Activated T-cell treated with anti-CD3 and anti-CD28 coated beads, Interleukin-2, amount 50 U/mL, for 24 hours (primary cell): ENCODE measurements at places on chromosomes 5 and 9.

GRCh38 chr5:1951165-1951816 lies 68.6 kb upstream of the IRX4 start:
- DNase-seq, result no peak

GRCh38 chr5:124783285-124783684 lies 36.8 kb upstream of the ZNF608 start:
- DNase-seq, result no peak

DNA sequence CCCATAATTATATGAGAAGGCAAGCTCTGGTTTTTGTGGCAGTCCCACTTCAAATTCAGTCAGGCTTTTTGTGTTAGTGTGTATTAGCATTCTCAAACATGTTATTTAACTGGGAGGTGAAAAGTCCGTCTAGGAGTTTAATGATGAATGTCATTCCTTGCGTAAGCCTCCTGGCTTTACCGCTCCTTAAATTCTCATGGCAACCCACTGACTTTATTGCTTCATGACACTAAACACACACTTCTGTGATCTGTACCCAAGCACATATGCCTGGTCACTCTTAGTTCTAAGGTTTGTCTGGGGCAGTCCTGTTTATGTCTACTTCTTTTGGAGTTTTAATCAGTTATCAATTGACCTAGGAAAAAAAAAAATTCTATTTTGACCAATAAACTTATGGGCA lies 677.9 kb upstream of the DMAC1 start:
- DNase-seq, result no peak

GRCh38 chr5:111367115-111367514 lies 142.9 kb downstream of the CAMK4 start:
- DNase-seq, result no peak

DNA sequence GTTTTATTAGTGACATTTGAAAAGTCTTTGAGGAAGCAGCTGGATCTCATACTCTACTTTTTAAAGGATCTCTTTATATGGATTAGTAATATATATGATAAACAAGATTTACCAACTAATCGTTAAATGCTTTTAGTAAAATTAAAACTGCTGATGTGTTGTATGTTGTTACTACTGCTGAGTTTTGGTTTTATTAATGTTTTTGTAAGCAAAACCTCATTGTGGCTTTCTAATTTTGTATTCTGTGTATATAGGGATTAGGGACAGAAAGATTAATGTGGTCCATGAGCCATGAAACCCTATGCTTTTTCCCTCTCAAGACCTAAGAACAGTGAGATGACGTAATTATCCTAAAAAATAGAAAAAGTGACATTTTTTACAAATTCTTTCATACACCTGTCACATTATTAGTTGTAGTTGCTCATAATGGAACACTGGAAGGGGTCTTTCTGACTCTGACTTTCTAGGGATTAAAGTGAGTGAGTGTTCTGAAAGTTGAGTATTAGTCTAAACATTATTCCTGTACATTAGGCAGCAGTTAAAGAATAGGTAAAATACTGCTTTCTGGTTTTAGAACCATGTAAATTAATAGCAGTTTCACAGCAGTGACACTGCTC lies 85.9 kb downstream of the SLC12A2 start:
- no peak for DNase-seq

DNA sequence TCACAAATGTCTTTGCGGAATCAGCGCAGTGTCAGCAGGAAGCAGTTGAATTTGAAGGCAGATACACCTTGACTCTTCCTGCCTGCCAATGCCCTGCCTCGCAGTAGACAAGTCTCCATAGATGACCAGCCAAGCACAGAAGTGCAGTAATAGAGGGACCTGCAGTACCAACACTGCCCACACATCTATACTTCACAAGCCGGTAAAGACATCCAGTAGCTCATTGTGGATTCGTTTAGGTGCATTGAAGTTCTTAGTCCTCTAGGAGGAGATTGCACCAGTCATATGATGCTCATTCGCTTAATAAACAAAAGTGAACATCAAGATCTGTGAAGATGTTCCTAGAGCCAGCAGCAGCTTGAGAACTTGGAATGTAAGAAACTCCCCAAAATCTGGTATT lies 7.1 kb upstream of the IFNA2 start:
- DNase-seq, result no peak

- peak; percentile 78 for DNase-seq
Measured at GRCh38 chr5:1008451-1009358, at the start of gene NKD2. Gene NKD2 (plus strand): TSS chr5:1008802. CDS start chr5:1009058, 256 bp downstream.

- no peak for DNase-seq
Measured at GRCh38 chr5:131279204-131279603, 15.4 kb downstream of the CDC42SE2 start.

DNA sequence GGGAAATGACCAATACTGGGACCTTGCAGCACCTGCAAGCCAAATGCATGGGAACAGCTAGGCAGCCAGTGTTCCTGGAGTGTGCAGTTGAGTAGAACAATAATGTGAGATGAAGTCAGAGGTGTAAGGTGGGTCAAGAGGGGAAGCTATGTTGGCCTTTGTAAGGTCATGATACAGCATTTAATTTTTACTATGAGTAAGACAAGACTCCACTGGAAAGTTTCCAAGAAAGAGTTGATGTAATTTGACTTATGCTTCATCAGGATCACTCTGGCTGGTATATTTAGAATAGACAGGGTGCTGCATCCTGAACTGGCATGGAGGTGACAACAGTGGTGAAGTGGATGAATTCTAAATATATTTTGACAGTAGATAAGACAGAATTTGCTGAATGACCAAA lies 744.8 kb downstream of the KCTD16 start:
- no peak for DNase-seq

- DNase-seq, result no peak
Measured at GRCh38 chr5:68771221-68771620, 322.6 kb upstream of the SLC30A5 start.

DNA sequence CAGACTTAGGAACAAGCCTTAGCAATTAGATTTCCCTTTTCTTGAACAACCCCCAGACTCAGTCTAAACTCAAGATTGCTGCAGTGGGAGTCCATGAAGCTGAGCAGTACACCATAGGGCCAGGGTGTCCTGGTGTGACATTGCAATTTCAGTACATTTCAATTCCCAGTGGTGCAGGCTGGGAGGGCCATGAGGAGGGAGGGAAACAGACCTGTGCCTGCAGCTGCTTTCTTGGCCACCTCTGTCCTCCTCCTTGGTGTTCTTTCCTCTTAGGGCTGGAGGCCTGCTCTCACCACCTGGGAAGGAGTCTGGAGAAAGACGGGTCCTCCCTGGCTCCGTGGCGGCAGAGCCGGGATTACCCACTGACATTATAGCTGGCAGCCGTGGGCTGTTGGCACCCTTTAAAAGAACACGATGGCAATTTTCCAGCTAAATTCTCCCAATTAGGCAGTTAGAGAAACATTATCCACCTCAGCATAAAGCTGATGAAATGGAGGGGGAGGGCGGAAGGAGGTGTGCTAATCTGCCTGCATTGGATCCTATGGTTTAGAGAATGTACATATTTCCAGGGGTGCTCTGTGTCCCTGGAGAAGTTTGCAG lies 186.4 kb downstream of the SLIT3 start:
- DNase-seq, result no peak

DNA sequence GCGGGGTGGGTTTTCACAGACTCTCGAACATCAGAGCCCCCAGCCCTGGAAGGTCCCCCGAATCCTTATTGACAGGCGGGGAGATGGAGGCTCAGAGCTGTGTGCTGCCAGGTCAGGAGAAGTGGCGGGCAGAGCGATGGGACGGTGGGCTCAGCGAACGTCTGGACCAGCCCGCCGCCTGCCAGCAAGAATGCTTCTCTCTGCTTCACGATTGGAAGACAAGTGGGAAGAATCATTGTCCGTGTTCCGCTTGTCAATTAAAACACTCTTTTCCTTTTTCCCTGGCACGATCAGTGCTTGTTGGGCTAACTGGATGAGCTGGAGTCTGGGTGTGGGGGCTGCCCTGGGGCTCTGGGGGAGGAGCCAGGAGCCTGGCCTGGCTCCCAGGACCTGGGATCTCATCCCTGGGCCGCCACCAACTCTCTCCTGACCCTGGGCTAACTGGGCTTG lies 1.6 kb downstream of the COL5A1 start:
- DNase-seq, result no peak

- no peak for DNase-seq
Measured at GRCh38 chr5:125227333-125228095, 481.1 kb upstream of the ZNF608 start.

- no peak for DNase-seq
Measured at GRCh38 chr5:113223831-113224604, 210.8 kb downstream of the TSSK1B start.

DNA sequence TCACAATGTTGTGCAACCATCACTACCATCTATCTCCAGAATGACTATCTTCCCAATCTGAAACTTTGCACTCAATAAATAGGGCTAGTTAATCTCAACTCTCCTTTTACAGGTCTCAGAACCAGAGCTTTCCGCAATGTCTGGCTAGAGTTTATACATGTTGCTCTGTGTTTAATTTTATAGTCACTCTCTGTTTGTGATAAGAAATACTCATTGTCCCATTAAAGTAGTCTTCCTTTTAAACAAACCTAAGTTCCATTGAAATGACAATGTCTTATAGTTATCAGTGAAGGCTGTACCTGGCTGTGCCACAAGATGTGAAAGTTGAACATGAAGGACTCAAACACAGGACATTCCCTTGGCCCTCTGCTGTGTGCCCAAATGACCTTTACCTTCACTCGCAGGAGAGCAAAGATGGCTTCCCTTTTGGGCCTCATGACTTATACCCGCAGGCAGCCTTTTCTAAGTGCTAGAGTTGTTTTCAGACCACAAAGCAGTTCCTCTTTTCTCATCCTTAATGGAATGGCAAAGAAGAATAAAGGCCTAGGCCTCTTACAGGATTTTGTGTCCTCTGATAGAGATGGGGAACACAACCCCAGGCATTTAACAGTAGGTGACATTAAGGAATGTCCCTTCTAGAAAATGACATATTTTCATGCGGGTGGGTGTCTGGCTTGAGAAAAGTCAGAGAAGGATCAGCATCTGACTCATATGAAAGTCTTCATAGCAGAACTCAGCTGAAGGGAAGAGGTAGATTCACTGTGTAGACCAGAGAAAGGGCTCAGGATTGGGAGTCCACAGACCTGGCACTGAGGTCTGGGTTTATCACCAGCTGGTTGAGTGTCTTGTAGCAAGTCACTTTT lies 69.6 kb upstream of the ATP10B start:
- DNase-seq, result no peak

DNA sequence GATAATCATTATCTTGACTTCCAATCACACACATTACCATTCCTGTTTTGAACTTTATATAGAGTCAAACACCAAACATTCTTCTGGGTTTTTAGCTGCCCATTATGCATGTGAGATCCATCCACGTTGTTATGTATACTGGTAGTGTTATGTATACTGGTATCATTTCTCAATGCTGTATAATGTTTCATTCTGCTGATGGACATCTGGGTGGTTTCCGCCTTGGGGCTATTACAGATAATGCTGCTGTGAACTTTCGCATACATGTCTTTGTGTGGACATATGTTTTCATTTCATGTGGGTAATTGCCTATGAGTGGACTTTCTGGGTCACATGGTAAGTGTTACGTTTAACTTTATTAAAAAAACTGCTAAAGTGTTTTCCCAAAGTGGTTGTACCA lies 217.8 kb upstream of the EFNA5 start:
- DNase-seq, result no peak

- DNase-seq, result no peak
Measured at GRCh38 chr9:16484744-16485143, 385.7 kb downstream of the BNC2 start.

DNA sequence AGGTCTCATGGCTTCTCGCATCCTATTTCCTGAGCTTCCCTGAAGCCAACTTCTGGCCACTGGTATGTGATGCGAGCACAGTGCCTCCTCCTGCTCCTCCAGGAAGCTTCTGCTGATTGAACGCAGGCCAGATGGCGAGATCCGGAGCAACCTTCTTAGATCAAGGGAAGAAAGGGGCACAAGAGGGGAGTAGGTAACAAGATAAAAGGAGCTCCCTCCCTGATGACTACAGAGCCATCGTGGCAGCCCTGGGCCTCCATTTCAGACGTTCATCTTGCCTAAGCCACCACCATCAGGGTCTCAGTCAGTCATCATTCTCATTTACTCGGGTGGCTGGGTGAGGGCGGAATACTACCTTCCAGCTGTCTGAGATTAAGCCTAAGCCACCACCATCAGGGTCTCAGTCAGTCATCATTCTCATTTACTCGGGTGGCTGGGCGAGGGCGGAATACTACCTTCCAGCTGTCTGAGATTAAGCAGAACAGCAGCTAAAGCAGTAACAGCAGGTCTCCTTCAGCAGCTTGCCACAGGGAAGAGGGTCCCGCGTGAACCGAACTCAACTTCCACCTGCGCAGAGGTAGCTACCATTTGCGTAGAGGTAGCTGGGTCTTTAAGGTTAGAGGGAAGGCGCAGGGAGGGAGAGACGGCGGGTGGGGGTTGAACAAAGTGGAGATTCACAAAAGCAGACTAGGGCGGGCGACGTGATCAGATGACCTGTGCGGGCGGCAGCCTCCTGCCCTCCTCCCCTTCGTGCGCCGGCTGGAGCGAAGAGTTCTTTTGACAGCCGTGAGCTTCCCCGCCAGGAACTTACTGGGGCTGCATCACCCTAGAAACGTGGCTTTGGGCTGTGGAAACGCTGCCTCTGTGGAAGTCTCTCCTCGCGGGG lies 27.9 kb upstream of the MGAT1 start:
- DNase-seq, result peak; percentile 81

- DNase-seq, result no peak
Measured at GRCh38 chr9:90198956-90199355, 443.7 kb downstream of the DIRAS2 start.

DNA sequence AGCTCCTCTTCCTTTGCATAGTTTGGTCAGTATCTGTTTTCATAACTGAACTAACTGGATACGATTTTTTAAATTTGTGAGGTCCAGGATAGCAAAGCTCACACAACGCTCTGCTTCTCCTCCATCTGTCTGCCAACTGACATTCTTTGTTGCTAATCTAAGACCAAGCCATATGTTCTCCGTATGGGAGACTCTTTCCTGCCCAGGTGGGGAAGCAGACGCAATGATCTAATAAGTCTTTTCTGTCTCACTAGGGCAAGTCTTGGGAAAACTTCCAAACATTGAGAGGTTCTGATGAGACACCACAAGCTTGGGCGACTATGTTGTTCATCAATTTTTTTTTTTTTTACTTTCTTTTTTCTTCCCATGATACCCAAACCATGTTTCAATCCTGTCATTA lies 558.5 kb downstream of the EFNA5 start:
- DNase-seq, result no peak

- no peak for DNase-seq
Measured at GRCh38 chr5:102800427-102800826, 45.3 kb downstream of the PAM start.

GRCh38 chr9:130932255-130933079 lies 6.6 kb downstream of the FIBCD1 start:
- DNase-seq, result no peak

GRCh38 chr5:55485073-55485472 lies 49.7 kb downstream of the PLPP1 start:
- DNase-seq, result no peak

DNA sequence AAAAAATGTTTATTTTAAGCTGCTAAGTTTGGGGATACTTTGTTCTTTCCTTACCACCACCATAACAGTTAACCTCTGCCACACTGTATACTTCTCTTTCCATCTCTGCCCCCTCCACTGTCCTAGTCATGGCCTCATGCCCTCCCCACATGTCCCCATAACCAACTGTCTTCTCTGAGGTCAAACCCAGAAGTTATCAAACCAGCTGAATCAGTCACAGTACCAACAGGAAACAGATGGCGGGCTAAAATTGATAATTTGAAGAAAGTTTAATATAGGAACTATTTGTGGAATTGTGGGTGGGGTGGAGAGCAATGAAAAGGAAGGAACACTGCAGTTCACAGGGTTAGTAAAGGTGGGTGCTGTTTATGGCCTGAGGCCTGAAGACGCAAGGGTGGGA lies 5.7 kb upstream of the DCTN4 start:
- no peak for DNase-seq
